Neural crest cell (in vitro differentiated cells): ENCODE measurements at places on chromosomes 2 and 18. TPM values are rescaled to one million over a fixed set of nuclear protein-coding genes. Genes with fewer than 3 reads are reported as not detected.

GRCh38 chr2:33238111-33238510, 238.3 kb upstream of the RASGRP3 start:
- no peak for DNase-seq

DNA sequence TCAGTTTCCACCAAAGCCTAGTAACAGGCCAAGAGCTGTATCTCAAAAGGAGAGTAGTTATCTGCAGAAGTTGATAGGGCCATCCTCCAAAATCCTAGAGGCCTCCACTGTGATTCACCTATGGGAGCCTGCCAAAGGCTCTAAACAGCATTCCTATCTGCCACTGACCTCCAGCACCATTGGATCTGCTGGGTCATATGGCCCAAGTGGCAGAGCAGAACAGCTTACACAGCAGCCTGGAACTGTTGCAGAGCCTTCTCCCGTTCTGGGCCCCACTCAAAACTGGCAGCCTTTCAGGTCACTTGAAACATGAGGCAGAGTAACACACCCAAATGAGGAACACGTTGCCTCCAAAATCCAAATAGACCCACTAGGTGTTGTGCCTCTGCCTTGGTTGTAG, 345.2 kb upstream of the RND3 start:
- no peak for DNase-seq

- no peak for DNase-seq
Measured at GRCh38 chr2:214800180-214800579, 9.3 kb downstream of the BARD1 start.

GRCh38 chr2:68561372-68561771, 82.0 kb upstream of the PROKR1 start:
- DNase-seq, result no peak

DNA sequence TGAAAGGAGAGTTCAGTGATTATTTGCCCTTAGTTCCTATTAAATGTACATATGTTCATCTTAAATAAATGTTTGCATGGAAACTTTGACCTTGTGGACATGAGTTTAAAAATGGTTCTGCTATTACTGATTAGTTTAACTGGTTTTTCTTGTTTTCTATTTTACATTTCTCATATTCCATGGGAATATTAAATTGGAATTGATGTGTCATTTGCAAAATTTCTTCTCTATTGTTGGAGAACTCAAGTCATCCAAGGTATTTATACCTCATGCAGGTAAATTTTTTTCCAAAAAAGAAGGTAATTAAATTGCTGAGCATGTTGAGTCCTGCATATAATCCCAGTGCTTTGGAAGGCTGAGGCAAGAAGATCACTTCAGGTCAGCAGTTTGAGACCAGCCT, 45.4 kb upstream of the APCDD1 start:
- DNase-seq, result no peak

- no peak for DNase-seq
Measured at GRCh38 chr18:70489571-70489970, 200.7 kb downstream of the SOCS6 start.

DNA sequence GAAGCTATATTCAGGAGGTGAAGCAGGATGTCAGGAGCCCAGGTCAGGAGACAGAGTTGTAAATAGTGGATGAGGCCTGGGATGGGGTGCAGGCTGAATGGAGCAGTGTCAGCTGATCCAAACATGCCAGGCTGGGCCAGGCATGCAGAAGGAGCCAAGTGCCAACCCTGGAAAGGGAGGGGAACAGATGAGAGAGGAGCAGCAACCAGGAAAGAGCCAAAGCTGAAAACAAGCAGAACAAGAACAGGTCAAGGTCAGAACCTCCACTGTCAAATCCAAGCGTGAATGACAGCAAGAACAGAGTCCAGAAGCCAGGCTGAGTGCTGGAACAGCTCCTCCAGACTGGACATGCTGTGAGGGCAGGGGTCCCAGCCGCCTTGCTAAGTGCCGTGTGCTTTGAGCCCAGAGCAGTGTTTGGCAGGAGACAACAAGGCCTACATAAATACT, 49.2 kb upstream of the PPP1CB start:
- DNase-seq, result no peak

The MZT2B gene
- 240 and 242 TPM in 2 replicates for total RNA-seq

The NPHP1 gene
- 7.3 and 8.5 TPM in 2 replicates for total RNA-seq

The NFATC1 gene
- 2.2 and 2.4 TPM in 2 replicates for total RNA-seq

The EMILIN2 gene
- 16.0 and 19.2 TPM in 2 replicates for total RNA-seq
